ENCODE measurements at places on chromosomes 12 and 14.

DNA sequence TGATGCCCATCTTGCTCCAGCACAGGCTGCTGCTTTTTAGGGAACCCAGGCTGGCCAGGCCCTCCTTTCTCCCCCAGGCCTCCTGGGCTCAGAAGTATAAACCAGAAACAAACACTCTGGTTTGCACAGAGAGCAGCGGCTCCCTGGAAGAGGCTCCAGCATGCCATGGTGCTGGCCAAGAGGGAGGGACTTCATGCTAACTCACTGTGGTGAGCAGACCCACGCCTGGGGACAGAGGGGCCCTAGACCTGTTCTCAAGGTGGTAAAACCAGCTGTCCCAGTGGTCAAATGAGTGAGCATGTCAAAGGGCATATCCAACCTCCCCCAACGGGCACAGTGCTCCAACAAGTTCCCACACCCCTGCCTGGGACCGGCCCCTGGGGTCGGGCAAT, 15.5 kb downstream of the BCL11B start:
- no peak for DNase-seq

- DNase-seq: no peak
These were observed 46.2 kb downstream of the PAWR start for GRCh38 chr12:79644274-79645234.

DNA sequence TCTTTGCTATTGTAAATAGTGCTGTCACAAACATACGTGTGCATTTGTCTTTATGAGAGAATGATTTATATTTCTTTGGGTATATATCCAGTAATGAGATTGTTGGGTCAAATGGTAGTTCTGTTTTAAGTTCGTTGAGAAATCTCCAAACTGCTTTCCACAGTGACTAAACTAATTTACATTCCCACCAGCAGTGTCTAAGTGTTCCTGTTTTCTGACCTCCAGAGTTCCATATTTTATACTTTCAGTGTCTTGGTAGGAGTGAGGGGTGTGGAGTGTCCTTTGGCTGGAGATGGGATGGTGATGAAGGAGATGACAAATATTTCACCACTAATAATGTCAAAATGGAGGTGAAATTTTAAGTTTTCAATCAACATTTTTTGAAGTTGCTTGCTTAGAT, 86.4 kb downstream of the DACT1 start:
- no peak for DNase-seq

DNA sequence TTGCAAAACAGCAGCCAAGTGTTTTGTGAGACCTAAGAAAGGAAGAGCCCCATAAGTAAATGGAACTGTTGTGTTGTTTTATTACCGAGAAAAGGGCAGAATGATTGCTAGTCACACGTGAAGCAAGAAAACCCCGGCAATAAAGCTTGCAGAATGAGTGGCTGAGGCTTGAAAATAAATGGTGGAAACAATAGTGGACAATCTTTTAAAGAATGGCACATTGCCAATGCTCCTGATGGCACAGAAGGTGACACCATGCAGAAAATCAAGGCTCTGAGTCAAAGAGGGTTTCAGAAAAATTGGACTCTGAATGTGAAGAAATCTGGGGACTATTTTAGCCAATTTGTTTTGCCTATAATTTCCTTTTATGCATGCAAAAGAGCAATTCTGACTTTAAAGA, 4.0 kb upstream of the AQP2 start:
- DNase-seq: no peak

- DNase-seq: no peak
These were observed 138.5 kb downstream of the ESRRB start for GRCh38 chr14:76514213-76514998.
